CD4-positive, alpha-beta T cell treated with Interleukin-15 for 1 hour (primary cell): ENCODE measurements at places on chromosomes 13 and 19.
A peak's percentile ranks its signal among the peaks of the same experiment; 100 is the strongest.

- DNase-seq, result no peak
Observed at GRCh38 chr19:20278342-20278741, 111.3 kb downstream of the ZNF486 start.

- no peak for DNase-seq
Observed at GRCh38 chr13:110286833-110287819, 19.8 kb downstream of the COL4A1 start.

- peak; percentile 74 for DNase-seq
Observed at GRCh38 chr19:10419646-10420443, 493 bp upstream of the PDE4A start.

GRCh38 chr13:103276775-103277498 is 210.7 kb upstream of the SLC10A2 start:
- DNase-seq, result no peak

- DNase-seq, result no peak
Observed at GRCh38 chr13:36680913-36681312, 7.1 kb downstream of the SERTM1 start.

DNA sequence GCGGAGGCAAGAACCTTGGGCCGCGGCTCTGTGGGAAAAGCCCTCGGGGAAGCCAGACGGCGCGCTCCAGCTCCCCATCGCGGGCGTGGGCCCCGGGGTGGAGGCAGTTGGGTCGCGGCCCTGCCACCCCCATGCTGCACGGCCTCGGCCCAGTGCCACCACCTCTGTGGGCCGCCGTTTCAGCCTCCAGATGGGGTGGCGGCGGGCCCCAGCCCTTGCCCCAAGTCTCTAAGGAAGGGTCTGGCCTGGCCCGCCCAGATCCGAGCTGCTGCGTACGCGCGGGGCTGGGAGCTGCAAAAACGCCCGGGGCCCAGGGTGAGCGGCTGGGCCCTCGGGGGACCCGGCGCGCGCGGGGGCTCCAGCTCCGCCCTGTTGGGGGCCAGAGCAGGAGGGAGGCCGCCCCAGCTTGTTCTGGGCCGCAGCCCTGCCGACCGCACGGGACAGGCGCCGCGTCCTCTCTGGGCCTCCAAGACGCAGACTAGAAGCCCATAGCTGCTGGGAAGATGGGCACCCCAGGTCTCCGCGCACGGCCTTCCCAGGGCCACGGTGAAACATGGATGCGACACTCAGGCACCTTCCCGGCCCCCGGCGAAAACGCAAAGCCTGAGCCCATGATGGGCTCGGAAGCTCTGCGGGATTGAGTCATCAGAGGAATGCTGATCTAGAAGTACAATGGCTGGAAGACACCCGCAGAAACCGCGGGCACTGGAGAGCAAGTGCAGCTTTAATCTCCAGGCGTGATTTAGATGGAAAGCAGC is 110.1 kb downstream of the KCTD15 start:
- no peak for DNase-seq

DNA sequence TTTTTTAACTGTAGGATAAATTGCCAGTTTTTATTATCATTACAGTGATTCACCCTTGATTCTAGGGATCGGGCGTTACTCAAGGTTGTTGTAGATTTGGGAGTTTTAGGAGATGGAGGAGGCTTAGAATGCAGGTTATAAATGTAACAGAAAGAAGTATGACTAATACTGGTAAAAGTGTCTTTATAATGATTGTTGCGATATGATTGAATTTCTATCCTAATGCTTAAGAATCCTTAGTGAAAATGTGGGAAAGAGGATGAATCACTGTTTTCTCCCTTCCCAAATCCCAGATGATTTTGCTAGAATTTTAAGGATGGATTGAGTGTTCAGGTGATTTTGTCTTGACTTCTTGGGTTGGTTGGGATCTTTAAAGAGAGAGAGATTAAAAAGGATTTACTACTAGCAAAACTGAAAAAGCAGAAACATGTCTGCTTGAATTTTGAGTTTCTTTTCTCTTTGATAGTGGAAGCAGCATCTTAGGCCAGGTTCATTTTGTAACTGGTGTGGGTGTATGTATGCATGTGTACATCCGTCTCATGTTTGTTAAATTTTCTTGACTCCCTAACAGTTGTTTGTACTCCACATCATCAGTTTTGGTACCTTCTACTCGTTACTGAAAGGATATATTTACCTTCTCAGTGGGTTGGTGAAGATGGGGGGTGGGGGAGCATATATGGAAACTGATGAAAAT is 25.9 kb downstream of the ARHGAP35 start:
- no peak for DNase-seq

DNA sequence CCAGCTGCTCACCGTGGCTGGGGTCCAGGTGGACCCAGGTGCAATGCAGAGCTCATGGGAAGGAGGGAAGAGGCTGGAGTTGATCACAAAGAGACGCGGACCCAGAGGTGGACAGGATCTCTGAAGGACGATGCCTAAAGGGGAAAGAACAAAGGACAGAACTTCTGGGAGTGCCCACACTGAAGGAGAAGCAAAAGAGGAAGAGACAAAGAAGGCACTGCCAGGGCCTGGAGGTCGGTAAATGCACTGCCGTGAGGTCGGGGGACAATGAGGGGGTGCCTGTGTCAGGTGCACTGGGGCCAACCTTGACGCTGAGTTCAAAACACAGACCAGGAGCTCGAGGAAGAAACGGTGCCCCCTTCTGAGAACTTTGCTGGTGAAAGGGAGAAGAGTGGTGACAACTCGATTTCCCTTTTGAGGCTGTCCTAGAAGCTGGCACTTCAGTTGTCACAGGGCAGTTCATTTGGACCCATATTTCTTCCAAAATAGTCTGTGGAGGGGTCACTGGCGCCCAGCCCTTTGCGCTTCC is 55.6 kb downstream of the GJA3 start:
- no peak for DNase-seq

- DNase-seq, result no peak
Observed at GRCh38 chr13:33231339-33231738, 54.2 kb downstream of the STARD13 start.

DNA sequence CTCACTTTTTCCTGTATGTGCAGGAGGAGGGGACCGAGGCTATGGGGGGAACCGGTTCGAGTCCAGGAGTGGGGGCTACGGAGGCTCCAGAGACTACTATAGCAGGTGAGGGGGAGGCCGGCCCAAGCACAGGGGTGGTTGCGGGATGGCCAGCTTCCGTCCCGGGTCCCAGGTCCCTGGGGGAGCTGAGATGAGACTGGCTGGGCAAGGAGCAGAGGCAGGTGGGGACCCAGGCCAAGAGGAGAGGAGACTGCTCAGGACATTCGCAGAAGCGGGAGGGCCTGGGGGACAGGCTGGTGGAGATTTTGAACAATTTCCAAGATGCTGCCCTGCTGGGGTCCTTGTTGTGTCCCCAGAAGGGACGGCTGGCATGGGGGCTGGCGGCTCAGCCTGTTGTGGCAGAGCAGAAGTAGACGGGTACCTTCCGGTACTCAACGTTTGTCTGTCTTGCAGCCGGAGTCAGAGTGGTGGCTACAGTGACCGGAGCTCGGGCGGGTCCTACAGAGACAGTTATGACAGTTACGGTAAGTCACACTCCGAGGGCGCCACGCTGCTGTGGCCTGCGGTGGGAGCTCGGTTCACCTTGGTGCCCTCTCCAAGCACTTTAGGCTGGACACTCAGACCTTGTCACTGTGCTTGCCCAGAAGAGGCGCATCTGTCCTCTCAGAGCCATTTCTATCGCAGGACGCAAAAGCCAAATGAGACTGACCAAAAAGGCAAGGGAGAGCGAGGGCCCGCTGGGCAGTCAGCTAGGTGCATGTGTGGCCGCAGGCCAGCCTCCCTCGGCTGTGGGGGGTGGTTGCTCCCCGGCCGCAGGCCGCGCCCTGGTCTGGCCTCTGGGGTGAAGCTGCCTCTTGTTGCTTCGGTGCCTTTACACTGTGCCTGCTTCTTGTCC is 2.6 kb downstream of the CIRBP start:
- no peak for DNase-seq

DNA sequence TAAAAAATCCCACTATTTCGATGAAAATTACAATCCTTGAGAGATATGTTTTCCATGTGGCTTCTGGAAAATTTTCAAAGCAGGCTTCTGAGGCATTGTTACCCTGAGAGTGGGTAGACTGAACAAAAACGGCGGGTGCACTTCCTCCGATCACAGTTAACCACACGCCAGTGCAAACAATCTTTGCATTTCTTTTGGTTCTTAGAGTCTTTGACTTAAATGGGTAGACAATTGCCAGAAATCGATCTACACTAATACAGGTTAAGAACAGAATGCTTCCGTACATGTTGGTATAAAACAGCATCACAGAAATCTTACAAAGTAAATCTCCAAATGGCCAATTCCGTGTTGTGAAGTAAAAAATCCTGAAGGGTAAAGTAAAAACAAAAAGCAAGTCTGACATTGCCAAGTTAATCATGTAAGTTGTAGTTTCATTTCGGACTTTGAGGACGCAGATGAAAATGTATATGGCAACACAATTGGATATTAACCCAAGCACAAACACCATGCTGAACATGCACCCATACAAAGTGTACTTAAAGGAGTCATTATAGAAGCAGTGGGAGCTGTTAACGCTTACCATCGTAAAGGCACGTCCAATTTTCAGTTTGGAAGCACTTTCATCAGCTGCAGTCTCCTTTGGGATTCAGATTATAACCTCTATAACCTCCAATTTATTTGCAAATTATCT is 927 bp downstream of the LPAR6 start:
- peak; percentile 31 for DNase-seq

- DNase-seq, result no peak
Observed at GRCh38 chr13:37531049-37531448, 67.5 kb downstream of the POSTN start.

DNA sequence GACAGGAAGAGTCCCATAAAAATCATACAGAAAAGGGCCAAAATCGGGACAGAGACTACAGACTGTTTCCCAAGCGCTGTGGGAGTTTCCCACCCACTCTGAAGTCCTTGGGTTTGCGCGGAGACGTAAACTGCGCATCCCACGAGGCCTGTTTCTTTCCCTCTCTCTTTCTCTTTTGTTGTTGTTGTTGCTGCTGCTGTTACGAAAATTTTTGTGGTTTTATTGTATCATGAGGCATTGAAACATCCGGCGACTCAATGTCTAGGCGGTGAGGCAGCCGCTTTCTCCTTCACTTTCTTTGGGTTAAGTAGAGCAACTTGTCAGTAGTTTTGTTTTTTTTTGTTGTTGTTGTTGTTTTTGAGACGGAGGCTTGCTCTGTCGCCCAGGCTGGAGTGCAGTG is 1.6 kb upstream of the PPP1R12C start:
- DNase-seq, result no peak

DNA sequence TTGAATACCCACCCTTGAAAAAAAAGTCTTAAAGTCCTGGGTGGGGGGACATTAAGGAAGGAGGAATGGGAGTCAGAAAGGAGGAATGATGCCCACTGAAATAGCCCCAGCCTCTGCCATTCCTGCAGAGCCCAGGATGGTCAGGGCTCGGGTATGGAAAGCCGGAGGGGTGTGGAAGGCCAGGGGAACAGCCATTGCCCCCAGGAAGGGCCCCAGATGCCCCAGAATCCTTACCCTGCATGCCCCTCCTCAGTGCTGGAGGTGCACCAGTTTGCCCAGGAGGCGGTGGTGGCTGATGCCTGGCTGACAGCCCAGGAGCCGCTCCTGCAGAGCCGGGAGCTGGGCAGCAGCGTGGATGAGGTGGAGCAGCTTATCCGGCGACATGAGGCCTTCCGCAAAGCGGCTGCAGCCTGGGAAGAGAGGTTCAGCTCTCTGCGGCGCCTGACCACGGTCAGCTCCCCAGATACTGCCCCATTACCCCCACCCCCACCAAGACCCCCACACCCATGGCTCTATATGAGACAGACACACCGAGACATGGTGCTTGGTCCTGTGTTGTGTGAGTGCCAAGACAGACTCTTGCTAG is 10.7 kb upstream of the SHKBP1 start:
- DNase-seq, result no peak

GRCh38 chr13:111604097-111604496 is 283.7 kb downstream of the TEX29 start:
- no peak for DNase-seq

DNA sequence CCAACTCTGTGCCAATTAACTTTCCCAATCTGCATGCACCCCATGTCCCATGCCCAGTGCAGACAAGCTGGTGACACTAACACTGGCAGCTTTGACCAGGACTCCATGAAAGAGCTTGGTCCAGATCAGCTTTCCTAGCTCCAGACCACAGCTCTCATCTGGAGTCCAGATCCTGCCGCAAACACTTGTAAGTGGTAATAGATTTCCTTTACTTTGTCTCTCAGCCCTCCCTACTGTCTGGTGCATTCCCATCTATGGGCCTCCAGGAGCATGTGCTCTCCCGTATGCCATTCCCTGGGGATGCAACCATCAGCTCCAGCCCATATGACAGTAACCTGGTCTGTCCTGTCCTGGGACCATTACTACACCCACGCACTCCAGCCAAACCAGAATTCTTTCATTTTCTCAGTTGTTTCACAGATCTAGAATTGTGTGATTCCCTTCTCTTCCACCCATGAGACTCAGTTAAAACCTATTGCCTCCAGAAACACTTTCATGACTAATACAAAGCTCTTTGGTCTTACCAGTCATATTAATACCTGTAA is 4.9 kb upstream of the STARD13 start:
- no peak for DNase-seq

DNA sequence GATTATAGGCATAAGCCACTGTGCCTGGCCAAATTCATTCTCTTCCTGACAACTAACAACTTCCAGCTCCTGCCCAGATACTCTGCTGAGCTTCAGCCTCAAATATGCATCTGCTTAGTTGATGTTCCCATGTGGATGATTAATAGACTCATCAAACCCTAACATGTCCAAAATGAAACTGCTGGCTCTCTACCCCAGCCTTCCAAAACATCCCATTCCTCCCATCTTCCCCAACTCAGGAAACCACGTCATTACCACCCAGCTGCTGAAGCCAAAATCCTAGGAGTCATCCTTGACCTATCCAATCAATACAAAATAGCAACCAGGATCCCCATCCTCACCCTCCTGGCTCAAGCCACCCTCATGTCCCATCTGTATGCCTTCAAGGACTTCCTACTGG is 20.9 kb downstream of the POU2F2 start:
- DNase-seq, result no peak

- DNase-seq, result no peak
Observed at GRCh38 chr19:31350693-31351055, 1.4 kb upstream of the TSHZ3 start.

DNA sequence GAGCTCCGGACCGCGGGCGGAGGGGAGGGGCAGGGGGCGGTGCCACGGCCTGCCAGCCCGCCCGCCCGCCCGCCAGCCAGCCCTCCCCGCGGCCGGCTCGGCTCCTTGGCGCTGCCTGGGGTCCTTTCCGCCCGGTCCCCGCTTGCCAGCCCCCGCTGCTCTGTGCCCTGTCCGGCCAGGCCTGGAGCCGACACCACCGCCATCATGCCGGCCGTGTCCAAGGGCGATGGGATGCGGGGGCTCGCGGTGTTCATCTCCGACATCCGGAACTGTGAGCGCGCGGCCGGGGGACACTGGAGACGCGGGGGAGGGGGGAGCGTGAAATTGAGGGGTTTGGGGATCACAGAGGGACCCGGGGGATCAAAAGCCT is at the start of gene AP2A1:
Gene AP2A1 (plus strand): TSS at position 72 of the 370 bp plus-strand sequence. CDS start 133 bp downstream, at position 205.
- no peak for DNase-seq

- DNase-seq, result no peak
Observed at GRCh38 chr19:47407417-47407774, 11.9 kb downstream of the MEIS3 start.

DNA sequence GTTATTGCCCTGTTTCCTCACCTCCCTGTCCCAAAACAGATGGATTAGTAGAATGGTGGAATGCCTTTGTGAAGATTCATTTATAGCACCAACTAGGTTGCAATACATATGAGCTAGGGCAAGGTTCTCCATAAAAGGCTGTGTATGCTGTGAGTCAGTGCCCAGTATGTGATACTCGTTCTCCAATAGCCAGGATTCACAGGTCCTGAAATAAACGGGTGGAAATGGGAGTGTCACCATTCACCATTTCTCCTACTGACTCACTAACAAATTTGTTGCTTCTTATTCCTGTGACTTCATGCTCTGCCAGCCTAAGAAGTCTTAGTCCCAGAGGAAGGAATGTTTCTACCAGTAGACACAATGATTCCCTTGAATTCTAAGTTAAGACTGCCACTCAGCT is 1745.4 kb downstream of the SLITRK1 start:
- no peak for DNase-seq
